ENCODE measurements at places on chromosomes 2 and 18.

- no peak for DNase-seq
These were observed 31.8 kb downstream of the HDAC4 start for GRCh38 chr2:239368906-239369552.

DNA sequence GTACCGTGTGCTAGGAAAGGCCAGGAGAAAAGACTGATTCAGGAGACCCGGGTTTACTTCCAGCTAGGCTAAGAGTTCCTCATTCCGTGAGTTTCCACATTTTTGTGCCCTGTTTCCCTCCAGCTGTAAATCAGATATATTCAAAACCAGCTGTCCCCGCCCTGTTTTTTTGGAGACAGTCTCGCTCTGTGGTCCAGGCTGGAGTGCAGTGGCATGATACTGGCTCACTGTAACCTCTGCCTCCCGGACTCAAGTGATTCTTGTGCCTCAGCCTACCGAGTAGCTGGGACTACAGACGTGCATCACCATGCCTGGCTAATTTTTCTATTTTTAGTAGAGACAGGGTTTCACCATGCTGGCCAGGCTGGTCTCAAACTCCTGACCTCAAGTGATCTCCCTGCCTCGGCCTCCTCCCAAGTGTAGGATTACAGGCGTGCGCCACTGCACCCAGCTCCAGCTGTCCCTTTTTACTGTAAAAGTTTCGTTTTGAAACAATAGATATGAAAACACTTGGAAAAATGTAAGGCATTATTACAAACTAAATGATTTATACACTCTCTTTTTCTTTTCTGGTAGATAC is 112.8 kb upstream of the SEC11C start:
- DNase-seq, result no peak

DNA sequence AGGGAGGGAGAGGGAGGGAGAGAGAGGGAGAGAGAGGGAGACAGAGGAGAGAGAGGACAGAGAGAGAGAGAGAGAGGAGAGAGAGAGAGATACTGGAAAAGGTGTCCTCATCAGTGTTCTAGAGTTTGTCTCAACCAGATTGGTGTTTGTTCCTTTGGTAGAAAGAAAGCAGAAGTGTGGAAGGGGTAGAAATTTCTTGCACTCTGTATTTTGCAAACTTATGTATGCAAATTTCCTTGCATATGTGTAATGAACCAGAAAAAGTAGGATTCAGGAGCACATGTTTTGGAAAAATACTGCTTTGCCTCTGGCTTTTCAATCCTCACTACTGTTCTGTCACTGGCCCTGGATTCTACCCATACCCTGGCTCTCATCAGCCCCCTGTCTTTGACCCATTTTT is 1.1 kb upstream of the SP140 start:
- DNase-seq, result no peak

DNA sequence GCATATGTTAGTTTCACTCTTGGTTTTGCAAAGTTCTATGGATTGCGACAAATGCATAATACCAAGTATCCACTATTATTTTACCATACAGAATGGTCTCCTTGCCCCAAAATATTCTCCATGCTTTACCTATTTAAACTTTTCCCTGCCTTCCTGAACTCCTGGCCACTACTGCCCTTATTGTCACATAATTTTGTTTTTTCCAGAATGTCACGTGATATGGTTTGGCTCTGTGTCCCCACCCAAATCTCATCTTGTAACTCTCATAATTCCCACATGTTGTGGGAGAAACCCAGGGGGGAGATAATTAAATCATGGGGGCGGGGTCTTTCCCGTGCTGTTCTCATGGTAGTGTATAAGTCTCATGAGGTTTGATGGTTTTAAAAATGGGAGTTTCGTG is 760.0 kb downstream of the METTL4 start:
- no peak for DNase-seq

GRCh38 chr2:85213404-85213803 is 80.2 kb downstream of the TCF7L1 start:
- DNase-seq, result no peak

- DNase-seq, result peak; percentile 5
These were observed 16.4 kb downstream of the TNFRSF11A start for GRCh38 chr18:62341473-62341872.

GRCh38 chr2:24111407-24111901 is 11.7 kb downstream of the PFN4 start:
- DNase-seq, result no peak

- DNase-seq, result no peak
These were observed 5.3 kb upstream of the CRYBA2 start for GRCh38 chr2:218998414-218999002.

- DNase-seq, result peak; percentile 79
These were observed 54.6 kb downstream of the IL1R2 start for GRCh38 chr2:102046135-102046986.

DNA sequence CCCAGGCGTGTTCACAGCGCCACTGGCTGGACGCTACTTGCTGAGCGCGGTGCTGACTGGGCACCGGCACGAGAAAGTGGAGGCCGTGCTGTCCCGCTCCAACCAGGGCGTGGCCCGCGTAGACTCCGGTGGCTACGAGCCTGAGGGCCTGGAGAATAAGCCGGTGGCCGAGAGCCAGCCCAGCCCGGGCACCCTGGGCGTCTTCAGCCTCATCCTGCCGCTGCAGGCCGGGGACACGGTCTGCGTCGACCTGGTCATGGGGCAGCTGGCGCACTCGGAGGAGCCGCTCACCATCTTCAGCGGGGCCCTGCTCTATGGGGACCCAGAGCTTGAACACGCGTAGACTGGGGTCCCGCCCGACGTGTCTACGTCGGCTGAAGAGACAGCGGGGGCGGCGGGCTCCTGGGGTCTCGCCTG is 891 bp upstream of the KHK start:
- DNase-seq, result peak; percentile 39

DNA sequence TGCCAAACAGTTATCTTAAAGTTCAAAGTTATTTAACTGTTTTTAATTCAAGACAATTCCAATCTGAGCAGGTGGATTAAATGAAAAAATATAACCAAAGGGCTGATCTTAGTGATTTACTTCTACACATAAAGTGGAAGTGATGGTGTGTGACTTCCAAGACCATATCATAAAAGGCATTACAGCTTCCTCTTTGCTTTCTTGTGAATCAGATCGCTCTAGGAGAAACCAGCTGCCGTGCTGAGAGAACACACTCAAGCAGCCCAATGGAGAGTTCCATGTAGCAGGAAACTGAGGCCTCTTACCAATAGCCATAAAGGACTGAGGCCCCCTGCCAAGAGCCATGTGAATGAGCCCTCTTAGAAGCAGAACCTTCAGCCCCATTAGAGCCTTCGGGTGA is 197.4 kb downstream of the NBAS start:
- DNase-seq, result no peak

GRCh38 chr2:138000009-138000408 is 35.7 kb downstream of the HNMT start:
- no peak for DNase-seq

GRCh38 chr18:2442006-2442405 is 129.3 kb downstream of the METTL4 start:
- DNase-seq, result no peak

- no peak for DNase-seq
These were observed 131.7 kb upstream of the PDE1A start for GRCh38 chr2:182558564-182558963.

- DNase-seq, result no peak
These were observed 26.3 kb upstream of the TMEM182 start for GRCh38 chr2:102735416-102736109.
